Breast epithelium (tissue), 4 donors: ENCODE measurements at places on chromosomes 13 and 19.

DNA sequence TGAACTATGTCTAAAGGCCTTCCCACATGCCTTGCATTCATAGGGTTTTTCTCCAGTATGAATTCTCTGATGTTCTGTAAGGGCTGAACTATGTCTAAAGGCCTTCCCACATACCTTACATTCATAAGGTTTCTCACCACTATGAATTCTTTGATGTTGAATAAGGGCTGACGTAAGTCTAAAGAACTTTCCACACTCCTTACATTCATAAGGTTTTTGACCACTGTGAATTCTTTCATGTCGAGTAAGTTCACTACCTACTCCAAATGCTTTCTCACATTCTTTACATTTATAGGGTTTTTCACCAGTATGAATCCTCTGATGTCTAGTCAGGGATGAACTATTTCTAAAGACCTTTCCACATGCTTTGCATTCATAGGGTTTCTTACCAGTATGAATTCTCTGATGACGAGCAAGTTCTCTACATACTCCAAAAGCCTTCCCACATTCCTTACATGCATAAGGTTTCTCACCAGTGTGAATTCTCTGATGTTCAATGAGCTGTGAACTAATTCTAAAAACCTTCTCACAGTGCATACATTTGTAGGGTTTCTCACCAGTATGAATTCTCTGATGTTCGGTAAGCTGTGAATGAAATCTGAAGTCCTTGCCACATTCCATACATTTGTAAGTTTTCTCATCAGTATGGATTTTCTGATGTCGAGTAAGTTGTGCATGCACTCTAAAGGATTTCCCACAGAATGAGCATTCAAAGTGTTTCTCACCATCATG, 19.1 kb upstream of the ZNF260 start:
- DNase-seq = no peak

DNA sequence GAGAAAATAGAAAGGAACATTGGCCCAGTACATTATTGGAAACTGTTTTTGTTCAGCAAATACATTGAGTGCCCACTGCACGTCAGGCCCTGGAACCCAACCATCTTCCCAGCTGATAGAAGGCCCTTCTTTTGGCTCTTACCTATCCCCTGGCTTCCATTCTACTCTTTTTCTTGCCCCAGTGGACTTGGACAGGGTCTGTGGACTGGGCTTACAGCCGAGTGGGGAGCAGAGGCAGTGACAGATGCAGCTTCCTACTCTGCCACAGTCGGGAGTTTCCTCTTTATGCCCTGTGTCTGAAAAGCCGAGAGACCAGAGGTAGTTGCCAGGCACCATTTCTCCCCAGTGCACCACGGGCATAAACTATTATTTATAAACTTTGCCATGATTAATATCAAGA, 70.4 kb downstream of the ARHGAP35 start:
- no peak for DNase-seq

DNA sequence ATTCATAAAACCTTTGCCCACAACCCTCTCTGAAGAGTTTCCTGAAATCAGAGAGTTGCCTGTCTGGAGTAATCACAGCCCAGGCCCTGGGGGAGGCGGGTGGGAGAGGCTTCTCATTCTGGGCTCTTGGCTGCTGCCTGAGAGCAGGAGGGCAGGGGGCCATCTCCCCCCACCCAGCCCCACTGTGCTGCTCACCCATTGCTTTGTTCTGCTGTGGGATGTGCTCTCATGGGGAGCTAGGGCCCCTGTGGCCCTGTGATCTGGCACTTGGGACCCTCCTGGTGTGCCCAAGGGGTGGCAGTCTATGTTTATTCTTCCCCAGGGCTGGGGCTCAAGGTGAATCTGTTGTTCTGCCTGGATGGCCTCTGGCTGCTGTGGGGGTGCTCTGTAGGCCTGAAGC, 6.1 kb downstream of the KCTD15 start:
- no peak for DNase-seq

GRCh38 chr13:27627380-27627779, 5.7 kb downstream of the POLR1D start:
- no peak for DNase-seq

DNA sequence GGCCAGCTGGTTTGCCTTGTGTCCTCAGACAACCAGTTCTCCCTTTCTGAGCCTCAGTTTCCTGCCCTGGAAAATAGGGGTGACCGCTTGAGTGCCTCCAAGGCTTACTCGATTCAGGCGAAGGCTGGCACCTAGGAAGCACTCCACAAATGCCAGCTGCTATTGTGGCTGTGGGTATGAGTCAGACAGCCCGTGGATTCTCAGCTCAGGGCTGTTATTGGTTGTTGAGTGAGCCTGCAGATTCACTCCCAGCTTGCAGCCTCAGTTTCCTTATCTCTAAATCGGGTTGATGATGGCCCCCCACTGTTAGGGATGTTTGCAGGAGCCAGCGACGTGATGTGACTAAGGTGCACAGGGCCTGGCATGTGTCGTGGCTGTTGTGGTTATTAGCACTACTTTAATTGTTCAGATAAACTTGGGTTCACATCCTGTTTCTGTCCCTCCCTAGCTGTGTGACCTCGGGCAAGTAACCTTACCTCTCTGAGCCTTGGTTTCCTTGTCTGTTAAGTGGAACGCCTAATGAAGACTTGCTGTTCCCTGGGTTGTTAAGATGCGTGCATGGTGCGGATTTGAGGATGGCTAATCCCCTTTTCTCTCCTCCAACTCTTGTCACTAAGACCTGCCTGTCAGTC, 2.4 kb downstream of the MARK4 start:
- DNase-seq = no peak
